Stimulated activated CD4-positive, alpha-beta T cell treated with anti-CD3 and anti-CD28 coated beads, Interleukin-4, amount 100 ng/mL, for 1 hour (primary cell): ENCODE measurements at places on chromosomes 2 and 18.

DNA sequence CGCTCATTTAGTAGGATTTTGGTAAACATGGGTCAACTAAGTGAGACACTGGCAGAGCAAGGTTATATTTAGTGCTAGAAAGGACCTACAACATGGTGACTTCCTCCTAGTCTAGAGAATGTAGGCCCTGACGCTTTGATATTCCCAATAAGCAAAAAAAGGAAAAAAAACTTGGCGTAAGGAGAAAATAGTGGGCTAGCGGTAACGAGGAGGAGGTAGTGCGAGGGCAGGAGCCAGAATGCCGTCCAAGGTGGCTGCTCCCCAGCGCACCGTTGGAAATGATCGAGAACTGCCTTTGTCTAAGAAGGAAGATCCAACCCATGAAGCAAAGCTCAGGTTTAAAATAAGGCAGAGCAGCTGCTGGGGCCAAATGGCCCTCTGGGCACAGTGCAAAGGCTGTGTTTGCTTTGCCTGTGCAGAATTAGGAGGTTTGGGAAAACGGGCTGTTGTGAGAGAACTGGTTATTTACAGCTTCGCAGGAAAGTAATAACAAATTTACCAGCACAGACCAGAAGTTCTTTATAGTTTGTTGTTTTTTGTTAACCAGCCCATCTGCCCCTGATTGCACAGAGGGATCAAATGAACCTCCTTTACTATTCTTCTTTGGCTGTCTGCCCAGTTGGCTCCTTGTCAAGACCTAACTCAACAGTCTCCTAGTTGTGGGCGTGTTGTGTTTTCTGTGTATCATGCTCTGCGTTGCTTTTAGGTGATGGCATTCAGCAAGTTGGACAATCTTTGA, 86.6 kb downstream of the ITGB1BP1 start:
- DNase-seq: no peak

DNA sequence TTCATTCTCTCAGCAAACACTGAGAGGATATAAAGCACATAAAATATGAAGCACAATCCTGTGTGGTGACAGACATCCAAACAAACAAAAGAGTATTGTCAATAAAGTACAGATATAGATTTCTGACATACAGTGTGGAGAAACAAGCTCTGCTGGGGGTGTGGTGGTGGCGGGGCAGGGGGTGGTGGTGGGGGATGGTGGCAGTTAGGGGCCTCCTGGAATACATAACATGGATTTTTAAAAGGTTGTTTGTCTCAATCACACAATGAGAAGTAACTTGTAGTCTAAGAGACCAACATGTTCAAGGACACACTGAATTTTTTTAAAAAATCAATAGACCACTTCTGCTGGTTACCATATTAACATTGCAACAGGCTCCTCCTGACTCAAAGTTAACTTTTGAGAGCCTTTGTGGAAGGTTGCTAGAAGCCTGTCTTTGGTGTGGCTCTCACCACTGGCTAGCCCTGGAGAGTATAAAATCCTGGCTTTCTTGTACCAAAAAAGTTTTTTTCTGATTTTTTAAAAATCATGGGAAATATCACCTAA, 1197.4 kb downstream of the SUCLG1 start:
- no peak for DNase-seq

DNA sequence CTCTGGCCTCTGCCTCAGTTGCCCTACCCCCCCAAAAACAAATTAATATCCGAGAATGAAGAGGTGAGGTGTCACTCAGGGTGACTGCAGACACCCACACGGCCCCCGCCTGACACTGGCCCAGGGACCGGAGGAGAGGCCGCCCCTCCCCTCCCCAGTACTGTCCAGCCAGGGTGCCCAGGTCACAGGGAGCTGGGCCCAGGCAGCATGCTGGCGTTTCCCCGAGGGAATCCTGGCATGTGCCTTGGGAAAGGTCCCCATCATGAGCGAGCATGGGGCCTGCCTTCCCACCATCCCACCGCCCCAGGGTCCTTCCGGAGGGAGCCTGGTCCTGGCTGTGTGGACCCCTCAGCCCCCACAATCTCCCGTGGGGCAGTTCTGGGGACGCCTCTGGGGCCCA, 3.0 kb downstream of the MAB21L4 start:
- DNase-seq: no peak

DNA sequence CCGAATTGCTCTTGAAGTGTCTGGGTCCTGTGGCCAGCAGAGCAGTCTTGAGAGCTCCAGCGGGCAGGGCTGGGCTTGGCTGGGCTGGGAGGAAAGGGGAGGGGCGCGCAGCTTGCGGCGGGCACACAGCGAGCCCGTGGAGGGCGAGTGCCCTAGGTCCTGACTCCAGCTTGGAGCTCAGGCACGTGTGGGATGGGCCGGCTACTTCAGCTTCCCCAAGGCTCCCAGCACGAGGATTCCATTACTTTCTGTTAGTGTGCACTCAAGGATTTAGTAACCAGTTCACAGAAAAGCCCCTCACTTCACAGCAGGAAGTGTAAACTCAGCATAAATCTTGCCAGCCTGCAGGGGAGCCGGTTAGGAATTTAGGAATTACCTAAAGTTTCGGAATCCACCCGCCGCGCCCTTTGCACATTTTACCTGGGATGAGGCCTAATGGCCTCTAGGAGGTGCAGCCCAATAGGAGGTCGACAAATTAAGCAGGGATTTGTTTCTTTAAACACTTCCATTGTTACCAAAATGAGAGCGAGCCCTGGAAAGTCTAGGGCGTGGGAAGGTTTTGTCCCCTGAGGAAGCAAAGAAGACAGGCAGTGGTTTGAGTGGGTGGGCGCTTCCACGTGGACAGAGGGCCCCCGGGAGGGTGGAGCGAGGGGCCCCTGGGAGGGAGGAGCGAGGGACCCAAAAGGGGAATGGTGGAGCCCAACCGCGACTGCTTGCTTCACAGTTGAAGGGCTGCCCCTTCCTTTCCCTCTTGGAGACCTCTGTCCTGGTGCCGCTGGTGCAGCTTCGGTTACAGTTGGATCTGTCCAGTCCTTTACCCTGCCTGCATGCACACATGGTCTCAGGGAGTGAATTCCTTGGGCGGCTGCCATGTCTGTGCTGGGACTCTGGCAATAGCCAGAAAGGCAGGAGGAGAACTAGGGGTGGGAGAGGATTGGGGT, 93.3 kb downstream of the CTAGE1 start:
- no peak for DNase-seq

DNA sequence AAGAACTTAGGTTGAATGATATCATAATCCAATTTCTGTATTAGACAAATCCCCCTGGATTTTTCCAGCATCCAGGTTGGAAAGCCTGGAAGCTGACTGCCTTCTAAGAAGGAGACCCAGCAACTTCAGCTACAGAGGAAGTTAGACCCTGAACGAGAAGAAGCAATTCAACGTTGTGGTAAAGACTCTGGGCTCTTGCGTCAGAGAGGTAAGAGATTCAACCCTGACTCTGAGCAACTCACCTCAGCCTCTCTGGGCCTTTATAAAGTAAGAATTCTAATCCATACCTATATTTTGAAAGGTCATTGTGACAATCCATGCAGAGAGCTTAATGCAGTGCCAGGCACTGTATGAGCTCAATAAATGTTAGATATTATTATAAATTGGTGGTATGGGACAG, 9.7 kb downstream of the E2F6 start:
- no peak for DNase-seq

DNA sequence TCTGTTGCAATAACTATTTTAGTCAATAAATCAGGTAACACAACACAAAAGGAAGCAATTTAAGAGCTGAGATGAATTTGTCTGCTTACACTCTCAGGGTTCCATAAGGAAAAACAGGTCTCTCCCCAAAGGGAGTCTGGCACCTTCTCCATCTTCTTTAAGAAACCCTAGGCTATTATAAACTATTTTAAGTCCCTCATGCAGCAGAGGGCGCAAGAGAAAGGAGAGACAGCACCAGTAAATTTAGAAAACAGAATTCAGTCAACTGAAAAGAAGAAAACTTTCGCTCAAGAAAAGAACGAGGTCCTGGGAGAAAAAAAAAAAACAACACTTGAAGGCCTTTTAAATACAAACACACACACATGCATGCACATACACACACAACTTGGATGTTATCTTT, 19.1 kb downstream of the SULT1C4 start:
- no peak for DNase-seq

GRCh38 chr2:112164876-112165275, 26.7 kb downstream of the FBLN7 start:
- no peak for DNase-seq

DNA sequence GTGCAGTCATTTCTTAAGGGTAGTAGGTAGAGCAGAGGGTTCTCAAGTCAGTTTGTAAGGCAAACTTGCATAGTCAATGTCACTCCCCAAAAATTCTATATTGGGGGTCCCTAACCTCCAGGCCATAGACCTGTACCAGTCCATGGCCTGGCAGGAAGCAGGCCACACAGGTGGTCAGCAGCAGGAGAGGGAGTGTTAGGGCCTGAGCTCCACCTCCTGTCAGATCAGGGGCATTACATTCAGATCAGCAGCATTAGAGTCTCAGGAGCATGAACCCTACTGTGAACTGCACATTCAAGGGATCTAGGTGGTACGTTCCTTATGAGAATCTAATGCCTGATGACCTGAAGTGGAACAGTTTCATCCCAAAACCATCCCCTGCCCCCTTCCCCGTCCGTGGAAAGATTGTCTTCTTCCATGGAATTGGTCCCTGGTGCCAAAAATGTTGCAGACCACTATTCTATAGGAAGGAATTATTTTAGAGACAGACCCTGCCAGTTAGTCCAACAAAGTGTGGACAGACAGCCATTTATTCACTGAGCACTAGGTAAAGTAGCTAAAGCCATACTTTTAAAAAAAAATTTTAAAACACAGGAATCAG, 6.7 kb downstream of the COA5 start:
- no peak for DNase-seq

DNA sequence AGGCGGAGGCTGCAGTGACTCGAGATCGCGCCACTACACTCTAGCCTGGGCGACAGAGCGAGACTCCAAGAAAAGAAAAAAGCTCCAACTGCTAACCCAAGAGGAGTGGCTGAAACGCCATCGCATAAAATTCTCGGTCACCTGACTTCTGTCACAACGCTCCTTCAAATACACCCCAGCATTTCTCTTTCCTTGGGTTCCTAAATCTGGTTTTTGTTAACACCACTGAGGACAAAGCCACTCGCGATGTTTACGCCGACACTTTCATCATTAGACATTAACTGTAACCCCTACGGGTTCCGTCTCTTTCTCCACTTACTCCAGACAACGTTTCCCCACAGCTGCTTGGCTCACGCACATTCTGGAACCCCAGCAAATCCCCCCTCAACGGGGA, 679 bp downstream of the CLK1 start:
- peak; percentile 22 for DNase-seq

GRCh38 chr2:98034745-98035144, 39.0 kb upstream of the TMEM131 start:
- DNase-seq: no peak

- DNase-seq: no peak
Measured at GRCh38 chr2:162731917-162732804, 106.4 kb downstream of the KCNH7 start.

- DNase-seq: no peak
Measured at GRCh38 chr2:150081775-150082481, 405.5 kb downstream of the RND3 start.

GRCh38 chr2:150247481-150247880, 240.0 kb downstream of the RND3 start:
- DNase-seq: no peak

DNA sequence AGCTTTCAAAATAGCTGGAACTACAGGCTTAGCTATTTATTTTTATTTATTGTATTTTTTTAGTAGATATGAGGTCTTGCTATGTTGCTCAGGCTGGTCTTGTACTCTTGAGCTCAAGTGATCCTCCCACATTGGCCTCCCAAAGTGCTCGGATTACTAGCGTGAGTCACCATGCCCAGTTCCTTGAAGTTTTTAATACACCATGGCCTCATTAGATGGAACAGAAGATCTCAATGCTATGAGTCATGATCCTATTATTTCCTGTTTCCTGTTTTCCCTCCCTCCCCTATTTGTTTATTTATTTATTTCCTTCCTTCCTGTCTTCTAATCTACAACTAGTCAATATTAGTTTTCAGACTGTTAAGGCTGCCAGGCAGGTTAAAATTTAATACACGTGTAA, 309.0 kb downstream of the CMPK2 start:
- no peak for DNase-seq

- DNase-seq: no peak
Measured at GRCh38 chr2:74675090-74675489, 21.0 kb downstream of the SEMA4F start.

DNA sequence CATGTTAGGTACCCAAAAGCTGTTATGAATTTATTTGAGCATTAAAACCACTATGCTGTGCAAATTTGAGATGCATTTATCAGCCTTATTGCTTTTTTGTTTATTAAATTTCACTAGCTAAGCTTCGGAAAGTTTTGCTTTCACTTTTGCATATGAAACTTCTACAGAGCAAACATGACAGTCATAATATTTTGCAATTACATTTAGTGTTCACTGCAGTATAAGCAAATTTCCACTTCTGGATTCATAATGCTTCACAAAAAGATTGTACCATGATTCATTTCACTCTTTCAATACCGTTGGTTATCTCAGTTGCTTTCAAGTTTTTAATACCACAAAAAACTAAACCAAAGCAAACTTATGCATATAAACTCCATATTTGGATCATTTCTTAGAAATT, 228.7 kb upstream of the SLC8A1 start:
- DNase-seq: no peak

- peak; percentile 19 for DNase-seq
Measured at GRCh38 chr2:100142393-100142792, at the start of gene AFF3. AFF3 (minus strand) TSS chr2:100142590; CDS start chr2:100104454, 38,136 bp downstream.

- no peak for DNase-seq
Measured at GRCh38 chr18:62755454-62755853, 40.1 kb downstream of the PHLPP1 start.

DNA sequence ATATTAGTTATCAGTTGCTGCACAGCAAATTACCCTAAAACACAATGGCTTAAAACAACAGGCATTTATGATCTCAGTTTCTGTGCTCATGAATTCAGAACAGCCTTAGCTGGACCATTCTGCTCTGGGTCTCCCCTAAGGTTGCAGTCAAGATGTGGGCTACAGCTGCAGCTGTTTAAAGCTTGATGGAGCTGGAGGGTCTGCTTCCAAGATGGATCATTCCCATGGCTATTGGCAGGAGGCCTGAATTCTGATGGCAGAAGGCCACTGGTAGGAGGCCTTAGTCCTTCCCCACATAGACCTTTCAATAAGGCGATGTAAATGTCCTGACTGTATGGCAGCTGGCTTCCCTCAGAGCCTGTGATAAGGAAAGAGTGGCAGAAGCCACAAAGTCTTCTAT, 118.6 kb upstream of the SERPINE2 start:
- DNase-seq: no peak

DNA sequence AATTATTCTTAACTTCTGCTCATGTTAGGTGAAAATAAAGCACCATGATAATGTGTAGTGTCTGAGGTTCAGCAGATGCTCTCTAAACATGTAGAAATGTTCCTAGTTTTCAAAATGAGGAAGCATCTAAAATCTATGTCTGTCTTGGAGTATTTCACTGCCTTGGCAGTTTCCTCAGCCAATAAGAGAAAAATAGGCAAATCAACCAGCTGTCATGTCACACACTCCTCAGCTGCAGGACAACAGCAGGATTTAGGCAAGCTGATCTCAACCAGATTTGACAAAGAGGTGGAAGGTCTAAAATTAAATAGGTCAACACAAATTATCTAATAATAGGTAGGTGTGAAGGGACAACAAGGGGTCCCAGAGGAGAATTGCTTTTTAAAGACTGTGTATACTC, 164.1 kb upstream of the BOD1L2 start:
- DNase-seq: no peak
